A549 treated with CORT108297 at 1 μM for 4 hours (cell line): ENCODE measurements at places on chromosomes 16 and 17. TPM values are rescaled to one million over a fixed set of nuclear protein-coding genes. Genes with fewer than 3 reads are reported as not detected.

ZG16B gene
- total RNA-seq: 0.74 to 1.2 TPM (median 0.82 TPM) in 5 replicates

KCNH6 gene
- not detected in 5 replicates for total RNA-seq

LITAF gene
- 192 to 210 TPM (median 200 TPM) in 5 replicates for total RNA-seq

NSMCE1 gene
- total RNA-seq: 55.6 to 63.8 TPM (median 60.2 TPM) in 5 replicates

CHST4 gene
- 0.05 to 0.13 TPM (median 0.08 TPM) in 4 of 5 replicates, not detected in the other for total RNA-seq

PIPOX gene
- total RNA-seq: 0.15 to 0.20 TPM (median 0.17 TPM) in 4 of 5 replicates, not detected in the other

CES1 gene
- 30.1 to 44.8 TPM (median 35.0 TPM) in 5 replicates for total RNA-seq

GPR139 gene
- total RNA-seq: not detected in 5 replicates

ETV4 gene
- 43.9 to 52.8 TPM (median 51.0 TPM) in 5 replicates for total RNA-seq

MILR1 gene
- 1.3 to 2.4 TPM (median 2.0 TPM) in 5 replicates for total RNA-seq

LLGL2 gene
- total RNA-seq: 15.6 to 30.3 TPM (median 29.1 TPM) in 5 replicates
